Kidney epithelial cell (primary cell): ENCODE measurements at places on chromosomes 12 and 14. TPM values are rescaled to one million over a fixed set of nuclear protein-coding genes. Genes with fewer than 3 reads are reported as not detected.

- no peak for DNase-seq
Observed at GRCh38 chr12:19402211-19402610, 37.1 kb upstream of the AEBP2 start.

TESPA1 gene
- not detected in 2 replicates for total RNA-seq

- no peak for DNase-seq
Observed at GRCh38 chr12:56315249-56315621, 553 bp downstream of the CNPY2 start.

- DNase-seq: peak; percentile 68
Observed at GRCh38 chr12:64679487-64680001, 69.2 kb downstream of the RASSF3 start.

GRCh38 chr14:95320078-95320895 is 579 bp upstream of the CLMN start:
- no peak for DNase-seq

- DNase-seq: no peak
Observed at GRCh38 chr12:1864456-1864855, 44.1 kb downstream of the LRTM2 start.

- DNase-seq: no peak
Observed at GRCh38 chr14:50533806-50534205, 1.4 kb upstream of the MAP4K5 start.

- no peak for DNase-seq
Observed at GRCh38 chr14:102729825-102730224, 47.4 kb upstream of the TRAF3 start.

GRCh38 chr12:34275129-34275528 is 252.8 kb downstream of the ALG10 start:
- DNase-seq: no peak

ZFHX2 gene
- 2.3 and 2.6 TPM in 2 replicates for total RNA-seq

DNA sequence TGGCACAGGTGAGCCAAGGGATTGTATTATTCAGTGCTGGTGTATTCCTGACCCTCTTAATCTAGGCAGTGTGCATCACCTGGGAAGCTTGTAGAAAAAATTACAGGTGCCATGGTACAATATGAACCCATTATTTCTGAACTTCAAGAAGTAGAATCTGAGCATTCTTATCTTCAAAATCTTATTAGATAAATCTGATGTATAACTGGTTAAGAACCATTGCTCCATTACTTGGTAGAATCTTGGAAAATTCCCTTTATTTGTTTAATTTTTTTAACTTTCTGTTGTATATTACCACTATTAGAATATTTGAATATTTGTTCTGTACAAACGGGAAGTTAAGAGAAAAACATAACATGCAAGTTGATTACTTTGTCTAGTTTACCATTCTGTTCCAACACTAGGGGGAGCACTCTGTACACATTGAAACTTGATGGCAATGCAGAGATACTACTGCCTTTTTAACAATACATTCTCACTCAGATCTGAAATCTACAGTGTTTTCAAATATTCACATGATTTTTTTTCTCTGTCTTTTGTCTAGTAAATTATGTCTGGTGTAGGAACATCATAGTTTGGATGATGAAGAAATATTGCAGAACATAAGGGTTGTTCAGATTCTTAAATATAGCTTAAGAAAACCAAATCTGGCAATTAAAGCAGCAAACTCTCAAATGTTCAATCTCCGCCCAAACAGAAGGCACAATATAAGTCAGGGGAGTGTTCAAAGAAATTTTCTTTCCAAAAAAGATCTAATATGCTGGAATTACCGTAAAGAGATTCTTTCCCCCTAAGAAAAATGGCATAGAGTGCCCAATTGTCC is 196.6 kb downstream of the PCNX1 start:
- DNase-seq: peak; percentile 25

DNA sequence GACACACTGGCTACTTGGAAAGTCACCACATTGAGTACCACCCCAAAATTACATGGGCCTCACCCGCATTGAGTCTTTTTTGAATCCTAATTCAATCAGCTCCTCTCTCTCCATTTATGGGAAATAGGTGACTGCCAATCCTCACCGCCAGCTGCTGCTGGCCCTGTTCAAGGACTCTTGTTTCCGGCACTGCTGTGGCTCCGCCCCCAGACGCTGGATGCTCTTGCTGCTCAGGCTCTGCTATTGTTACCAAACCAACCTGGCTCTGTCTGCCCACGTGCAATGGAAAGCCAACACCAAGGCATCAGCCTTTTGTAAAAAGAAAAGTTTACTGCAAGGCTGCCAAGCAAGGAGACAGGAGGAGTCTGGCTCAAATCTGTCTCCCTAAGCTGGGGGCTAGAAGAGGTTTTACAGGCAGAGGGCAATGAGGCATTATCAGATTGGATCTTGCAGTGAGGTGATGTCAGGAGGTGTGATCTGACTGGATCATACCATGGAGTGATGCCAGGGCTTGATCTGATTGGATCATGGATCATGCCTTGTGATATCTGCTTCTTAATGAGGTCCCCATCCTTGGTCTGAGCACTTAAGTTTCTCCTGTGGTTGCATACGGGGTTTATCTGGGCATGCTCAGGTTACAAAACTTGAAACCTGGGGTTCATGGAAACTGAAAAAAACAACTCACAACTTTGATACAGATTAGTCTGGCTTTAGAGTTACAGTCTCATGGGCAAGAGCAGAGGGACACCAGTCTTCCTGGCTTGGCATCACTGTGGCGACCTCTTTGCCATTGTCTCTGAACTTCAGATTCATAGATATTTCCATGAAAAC is 117.1 kb upstream of the SLC35F4 start:
- DNase-seq: no peak

- no peak for DNase-seq
Observed at GRCh38 chr12:6368906-6369525, 6.3 kb downstream of the SCNN1A start.

PMCH gene
- total RNA-seq: not detected in 2 replicates

- DNase-seq: no peak
Observed at GRCh38 chr12:54420766-54421144, 1.7 kb upstream of the ITGA5 start.

GRCh38 chr12:96441816-96442215 is 41.6 kb upstream of the CDK17 start:
- no peak for DNase-seq
